ENCODE measurements at places on chromosomes 12 and 14.

- DNase-seq: no peak
These were observed 12.3 kb downstream of the SH2B3 start for GRCh38 chr12:111417784-111418593.

DNA sequence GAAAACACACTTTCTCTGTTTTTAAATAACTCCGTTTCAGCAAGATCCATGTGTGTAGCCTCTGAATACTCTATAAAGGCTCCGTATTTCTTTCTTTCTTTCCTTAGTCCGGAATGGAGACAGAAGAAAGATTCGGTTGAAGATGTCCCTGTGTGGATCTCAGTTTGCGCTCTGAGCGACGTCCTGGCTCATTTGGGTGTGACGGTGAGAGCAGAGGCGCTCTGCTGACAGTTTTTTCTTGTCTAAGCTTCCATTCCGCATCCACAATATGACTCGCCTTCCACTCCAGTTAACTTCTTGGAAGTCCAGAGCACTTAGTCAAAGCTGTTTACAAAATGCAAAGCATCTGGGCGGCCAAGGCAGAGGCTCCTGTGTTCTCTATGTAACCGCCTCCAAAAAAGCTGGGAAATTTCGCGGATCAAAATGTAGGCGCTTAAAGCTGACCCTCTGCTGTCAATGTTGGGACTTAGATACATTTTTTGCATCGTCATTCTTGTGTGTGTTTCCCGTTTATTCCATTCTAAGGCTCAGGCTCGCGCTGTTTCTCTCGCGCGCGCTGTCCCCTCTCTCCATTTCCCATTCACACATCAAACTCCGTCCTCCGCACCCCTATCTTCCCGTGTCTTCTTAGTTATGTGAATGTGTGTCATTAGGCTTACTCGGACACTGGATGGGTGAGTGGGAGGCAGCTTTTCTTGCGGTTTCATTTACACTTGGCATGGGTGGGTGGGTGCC lies 880 bp upstream of the FLRT2 start:
- DNase-seq: no peak

DNA sequence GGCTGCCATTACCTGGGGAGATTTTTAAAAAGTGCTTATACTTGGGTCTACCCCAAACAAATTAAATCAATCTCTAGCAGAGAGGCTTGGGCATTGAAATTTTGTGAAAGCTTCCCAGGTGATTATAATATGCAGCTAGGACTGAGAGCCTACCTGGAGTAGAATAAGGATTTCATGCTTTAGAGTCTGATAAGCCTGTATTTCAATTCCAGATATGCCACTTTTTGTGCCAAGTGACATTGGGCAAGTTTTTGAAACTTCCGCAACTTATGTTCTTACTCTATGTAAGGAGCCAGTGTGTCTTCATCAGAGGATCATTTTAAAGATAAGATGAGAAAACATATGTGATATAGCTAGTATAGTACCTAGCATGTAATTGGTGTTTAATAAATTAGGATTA lies 159.8 kb upstream of the LRIG3 start:
- no peak for DNase-seq

GRCh38 chr12:75489187-75489586 lies 8.6 kb downstream of the GLIPR1 start:
- no peak for DNase-seq

GRCh38 chr12:15883536-15883935 lies 1.3 kb downstream of the STRAP start:
- DNase-seq: no peak

GRCh38 chr14:103089386-103090335 lies 4.9 kb upstream of the EXOC3L4 start:
- no peak for DNase-seq

All from MM.1S (cell line).